ENCODE measurements at places on chromosomes 3 and 15.

- no peak for DNase-seq
Measured at GRCh38 chr3:135213213-135213612, 418.2 kb downstream of the EPHB1 start.

DNA sequence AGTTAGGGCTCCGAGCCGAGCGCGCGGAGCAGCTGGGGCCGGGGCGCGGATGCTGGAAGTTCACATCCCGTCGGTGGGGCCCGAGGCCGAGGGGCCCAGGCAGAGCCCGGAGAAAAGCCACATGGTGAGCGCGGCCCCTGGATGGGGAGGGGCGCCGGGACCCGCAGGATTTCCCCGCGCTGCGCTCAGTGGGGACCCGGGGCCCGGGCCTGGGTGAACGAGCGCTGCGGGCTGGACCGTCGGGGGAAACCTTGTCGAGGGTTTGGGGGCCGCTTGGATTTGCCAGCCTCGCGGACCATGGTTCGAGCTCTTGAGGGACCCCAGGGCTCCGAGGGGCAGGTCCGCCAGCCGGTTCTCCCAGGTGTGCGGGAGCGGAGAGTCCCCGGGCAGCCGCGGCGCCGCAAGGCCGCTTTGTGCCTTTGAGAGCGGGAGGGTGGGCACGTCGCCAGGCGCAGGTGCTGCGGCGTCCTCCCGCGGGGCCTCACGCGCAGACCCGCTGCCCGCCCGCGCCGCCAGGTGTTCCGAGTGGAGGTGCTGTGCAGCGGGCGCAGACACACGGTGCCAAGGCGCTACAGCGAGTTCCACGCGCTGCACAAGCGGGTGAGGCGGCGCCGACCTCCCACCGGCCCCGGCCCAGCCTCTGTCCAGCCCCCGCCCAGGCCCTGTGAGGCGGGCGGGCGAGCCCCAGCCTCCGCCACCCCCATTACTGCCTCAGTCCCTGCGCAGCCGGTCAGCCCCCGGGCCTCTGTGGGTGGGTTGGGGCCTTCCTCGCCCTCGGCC is at the start of gene SNX22:
TSS of gene SNX22 (plus strand) at position 5 of the 780 bp plus-strand sequence. CDS start at position 50, 45 bp downstream.
- peak; percentile 16 for DNase-seq

- DNase-seq, result no peak
Measured at GRCh38 chr15:62124973-62125303, 40.1 kb downstream of the C2CD4B start.

DNA sequence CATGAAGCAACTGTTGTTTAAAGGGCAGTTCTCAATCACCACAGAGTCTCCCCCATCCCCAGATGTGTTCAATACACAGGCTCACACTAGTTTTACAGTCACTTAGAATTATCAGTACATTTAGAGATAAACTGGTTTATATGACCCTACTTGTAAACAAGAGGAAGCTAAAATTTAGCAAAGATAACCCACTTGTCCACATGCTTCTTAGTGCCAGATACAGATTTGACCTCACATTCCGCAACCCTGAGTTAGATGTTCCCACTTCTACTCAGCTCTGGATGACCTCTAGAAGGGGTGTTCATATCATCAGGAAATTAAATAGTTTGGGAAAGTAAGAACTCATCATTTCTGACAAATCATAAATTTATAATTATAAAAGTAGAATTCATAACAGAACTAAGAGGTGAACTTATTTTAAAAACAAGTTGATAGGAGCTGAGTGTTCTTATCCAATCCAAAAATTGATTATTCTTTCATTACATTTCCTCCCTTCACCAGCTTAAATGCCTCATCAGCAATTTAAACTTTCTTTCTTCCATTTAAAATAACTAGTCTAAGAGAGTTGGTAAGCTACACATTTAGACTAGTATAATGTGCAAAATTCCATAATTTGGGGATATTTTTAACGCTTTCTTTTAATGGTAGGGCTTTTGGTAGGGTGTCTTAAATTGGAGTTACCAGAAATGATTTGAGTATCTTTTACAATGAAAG is 131.2 kb downstream of the FBN1 start:
- no peak for DNase-seq

GRCh38 chr15:57082054-57082728 is 163.7 kb downstream of the TCF12 start:
- DNase-seq, result peak; percentile 71

Measured in mesenchymal stem cell (in vitro differentiated cells and primary cell).